Right cardiac atrium (tissue), 5 donors: ENCODE measurements at places on chromosomes 1 and 21. TPM values are rescaled to one million over a fixed set of nuclear protein-coding genes. Genes with fewer than 3 reads are reported as not detected.

Gene KIF21B
- total RNA-seq = 0.53 TPM

Gene OPTC
- not detected for total RNA-seq

Gene HES3
- not detected for total RNA-seq

Gene MLLT11
- 9.3 TPM for total RNA-seq

Gene UBL4B
- total RNA-seq = not detected

Gene PLD5
- 0.31 TPM for total RNA-seq

Gene SSU72
- total RNA-seq = 115 TPM
